HEK293T (cell line): ENCODE measurements at places on chromosomes 6 and 20.

DNA sequence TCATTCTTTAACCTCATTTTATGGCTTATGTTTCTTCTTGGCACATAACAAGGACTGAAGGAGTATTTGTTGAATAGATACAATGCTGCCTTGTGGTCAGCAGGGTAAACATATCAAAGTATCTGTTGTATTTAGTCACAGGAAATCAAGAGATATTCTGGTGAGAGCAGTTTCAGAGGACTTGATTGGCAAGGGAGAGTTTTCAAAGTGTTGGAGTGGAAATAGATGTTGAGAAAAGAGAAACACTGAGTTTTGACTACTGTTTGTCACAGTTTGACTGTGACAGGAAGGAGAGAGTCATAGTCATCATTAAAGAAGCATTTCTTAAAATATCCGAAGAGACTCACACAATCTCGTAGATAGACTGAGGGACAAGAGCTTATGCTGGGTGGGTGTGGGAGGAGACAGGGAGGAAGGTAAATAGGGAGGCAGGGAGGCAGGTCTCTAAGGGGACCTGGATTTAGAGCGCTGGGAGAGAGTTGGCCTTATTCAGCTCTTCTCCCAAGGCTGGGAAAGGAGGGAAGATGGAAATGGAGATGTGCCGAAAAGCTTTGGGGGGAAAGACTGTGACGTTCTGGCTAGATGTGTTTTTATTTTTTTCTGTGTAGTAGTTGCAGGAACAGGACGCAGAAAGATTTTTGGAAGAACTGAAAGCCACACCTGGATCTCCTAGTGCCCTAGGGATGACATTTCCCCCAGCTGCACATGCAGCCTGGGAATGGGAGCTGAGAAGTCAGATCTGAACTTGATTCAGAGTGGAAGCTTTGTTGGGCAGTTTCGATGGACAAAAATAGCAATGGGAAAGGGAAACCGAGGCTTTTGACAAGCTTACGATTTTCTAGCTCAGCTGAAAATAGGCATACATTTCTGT lies 65.0 kb upstream of the IFNGR1 start:
- no peak for DNase-seq

GRCh38 chr6:38599966-38600550 lies 39.7 kb downstream of the BTBD9 start:
- DNase-seq: no peak

DNA sequence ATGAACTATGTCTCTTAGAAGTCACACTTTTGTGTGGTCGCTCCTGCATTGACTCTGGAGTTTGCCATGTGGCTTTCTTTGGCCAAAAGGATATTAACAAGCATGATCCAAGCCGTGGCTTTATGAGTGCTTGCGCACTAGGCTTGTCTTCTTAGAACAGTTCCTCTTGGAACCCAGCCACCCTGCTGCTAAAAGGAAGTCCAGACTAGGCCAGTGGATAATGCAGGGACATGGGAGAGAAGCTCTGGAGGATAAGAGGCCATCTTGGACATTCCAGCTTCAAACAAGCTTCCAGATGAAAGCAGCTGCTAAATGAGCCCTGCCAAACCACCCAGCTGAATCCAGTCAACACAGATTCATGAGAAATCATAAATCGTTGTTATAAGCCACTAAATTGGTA lies 346.4 kb downstream of the CDC5L start:
- no peak for DNase-seq

GRCh38 chr6:46730921-46731461 lies 4.2 kb downstream of the PLA2G7 start:
- no peak for DNase-seq

- DNase-seq: no peak
Measured at GRCh38 chr20:25356271-25356933, 34.2 kb downstream of the ABHD12 start.
